ENCODE measurements at places on chromosomes 5 and 9. TPM values are rescaled to one million over a fixed set of nuclear protein-coding genes. Genes with fewer than 3 reads are reported as not detected.

PHF19 gene
- total RNA-seq, result 91.1 TPM

IFNA2 gene
- not detected for total RNA-seq

PNPLA7 gene
- total RNA-seq, result 3.9 TPM

TEX48 gene
- total RNA-seq, result not detected

IDNK gene
- 1.9 TPM for total RNA-seq

SPATA6L gene
- 0.13 TPM for total RNA-seq

GDA gene
- total RNA-seq, result 5.0 TPM

Measured in Panc1 (cell line).